ENCODE measurements at places on chromosomes 11 and 22.

GRCh38 chr22:19554834-19555404 lies 30.7 kb upstream of the CLDN5 start:
- DNase-seq: no peak

DNA sequence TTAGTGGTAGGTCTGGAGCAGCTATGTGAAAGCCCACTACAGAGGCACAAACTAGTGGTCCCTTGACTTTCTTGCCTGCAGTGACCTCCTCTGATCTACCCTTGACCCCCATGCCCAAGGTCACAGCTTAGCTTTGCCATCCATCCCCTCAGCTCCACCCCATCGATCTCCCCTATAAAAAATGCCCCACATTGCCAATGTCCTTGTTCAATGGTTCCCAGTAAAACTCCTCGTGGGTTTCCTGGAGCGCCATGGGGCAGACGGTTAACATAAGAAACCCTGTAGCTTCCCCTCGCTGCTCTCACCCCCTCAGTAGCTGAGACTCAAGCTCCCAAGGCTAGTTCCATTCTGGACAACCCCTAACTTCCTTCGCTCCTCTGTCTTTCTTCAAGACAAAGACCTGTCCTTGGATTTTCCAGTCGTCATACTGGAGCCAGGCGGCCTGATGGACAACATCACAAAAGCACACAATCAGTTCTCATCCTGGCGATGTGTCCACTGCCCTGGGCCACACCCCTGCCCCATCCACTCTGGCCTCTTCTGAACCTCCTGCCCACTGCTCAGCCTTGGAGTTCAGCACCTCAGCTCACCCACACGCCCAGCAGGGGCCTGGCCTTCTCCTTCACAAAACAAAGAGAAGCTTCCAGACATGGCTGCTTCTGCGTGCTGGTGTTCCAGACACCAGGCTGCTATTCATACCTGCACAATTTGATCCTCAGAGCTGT lies 1429.3 kb downstream of the BRD1 start:
- DNase-seq: no peak

DNA sequence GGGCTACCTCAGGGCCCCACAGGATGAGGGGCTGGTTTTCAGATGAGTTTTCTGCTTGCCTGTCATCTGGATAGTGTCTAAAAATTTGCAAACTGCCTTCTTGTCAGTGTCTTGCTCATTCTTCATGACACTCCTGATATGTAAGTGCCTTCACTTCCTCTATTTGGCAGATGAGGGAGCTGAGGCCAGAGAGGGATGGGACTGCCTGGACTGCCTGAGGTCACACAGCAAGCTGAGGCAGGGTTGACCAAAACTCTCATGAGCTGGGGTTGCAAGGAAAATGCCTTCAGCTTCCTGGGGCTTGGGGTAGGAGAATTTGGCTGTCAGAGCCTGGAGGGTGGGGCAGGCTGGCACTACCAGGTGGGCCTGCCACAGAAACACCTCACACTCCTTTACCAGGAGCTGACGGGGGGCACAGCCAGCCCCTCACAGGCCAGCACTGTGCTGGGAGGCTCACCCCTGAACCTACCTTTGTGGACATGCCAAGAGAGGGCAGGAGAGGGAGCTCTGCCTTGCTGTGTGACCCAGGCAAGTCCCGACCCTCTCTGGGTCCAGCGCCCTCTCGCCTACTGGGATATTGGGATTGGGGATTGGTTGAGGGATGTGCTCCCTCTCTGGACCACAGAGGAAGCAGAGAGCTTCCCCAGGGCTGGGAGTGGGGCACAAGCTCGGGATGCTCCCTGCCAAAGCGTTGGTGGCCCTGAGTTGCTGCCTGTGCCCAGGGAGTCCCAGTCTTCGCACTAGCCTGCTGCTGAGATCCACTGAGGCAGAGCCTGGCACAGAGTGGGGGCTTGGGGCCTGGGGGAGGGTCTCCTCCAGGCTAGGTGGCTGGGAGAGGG lies 1.9 kb upstream of the P2RY6 start:
- no peak for DNase-seq

- no peak for DNase-seq
These were observed 39.0 kb downstream of the RRAS2 start for GRCh38 chr11:14320020-14320419.

- DNase-seq: no peak
These were observed 14.7 kb upstream of the APOL6 start for GRCh38 chr22:35633520-35633919.

DNA sequence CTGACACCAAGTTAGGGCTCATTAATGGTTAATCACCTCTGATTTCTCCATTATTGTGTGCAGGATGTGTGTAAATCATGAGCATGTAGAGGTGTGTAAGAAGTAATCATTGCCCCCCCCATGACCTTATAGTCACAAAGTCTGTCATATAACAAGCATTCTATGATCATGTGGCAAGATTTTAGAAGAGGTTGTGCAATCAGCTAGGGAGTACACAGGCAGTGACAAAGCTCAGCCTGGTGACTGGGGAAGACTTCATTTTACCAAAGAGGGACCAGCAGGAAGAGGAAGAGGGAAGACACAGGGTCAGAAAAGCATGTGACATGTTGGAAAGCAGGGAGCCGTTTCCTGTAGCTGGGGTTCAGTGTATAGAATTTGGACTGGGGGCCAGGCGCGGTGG lies 176.5 kb upstream of the LARGE1 start:
- no peak for DNase-seq

DNA sequence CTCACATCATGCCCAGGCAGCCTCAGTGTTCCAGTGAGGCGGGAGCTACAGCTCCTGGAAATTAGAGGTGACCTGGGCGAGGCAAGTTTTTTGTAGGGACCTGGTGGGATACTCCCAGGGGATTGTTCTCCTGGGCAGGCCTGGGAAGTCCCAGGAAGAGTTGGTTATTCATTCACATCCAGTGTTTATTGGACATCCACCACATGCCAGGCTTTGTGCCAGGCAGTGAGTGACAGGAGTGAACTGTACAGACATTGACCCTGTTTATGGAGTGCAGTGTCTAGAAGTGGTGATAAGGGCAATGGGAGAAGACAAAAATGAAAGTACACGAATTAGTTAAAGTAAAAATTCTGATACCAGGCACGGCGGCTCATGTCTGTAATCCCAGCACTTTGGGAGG lies 29.4 kb downstream of the YWHAH start:
- DNase-seq: no peak

DNA sequence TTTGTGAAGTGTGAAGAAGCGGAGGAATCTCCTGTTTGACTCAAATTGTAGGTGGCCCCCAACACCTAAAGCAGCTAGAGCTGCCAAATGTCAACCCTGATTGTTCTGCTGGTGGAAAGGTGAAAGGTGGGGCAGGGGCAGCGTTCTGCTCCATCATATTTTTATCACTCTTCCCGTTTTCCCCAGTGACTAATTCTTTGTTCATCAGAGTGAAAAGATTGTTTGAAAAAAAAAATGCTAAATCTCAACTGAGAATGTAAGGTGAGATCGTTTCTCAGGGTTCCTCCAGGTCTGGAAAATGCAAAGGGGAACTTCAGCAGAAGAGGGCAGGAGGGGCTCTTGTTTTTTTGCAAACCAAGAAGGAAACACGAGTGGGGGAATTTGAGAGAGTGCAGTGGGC lies 137.7 kb downstream of the MN1 start:
- DNase-seq: no peak

DNA sequence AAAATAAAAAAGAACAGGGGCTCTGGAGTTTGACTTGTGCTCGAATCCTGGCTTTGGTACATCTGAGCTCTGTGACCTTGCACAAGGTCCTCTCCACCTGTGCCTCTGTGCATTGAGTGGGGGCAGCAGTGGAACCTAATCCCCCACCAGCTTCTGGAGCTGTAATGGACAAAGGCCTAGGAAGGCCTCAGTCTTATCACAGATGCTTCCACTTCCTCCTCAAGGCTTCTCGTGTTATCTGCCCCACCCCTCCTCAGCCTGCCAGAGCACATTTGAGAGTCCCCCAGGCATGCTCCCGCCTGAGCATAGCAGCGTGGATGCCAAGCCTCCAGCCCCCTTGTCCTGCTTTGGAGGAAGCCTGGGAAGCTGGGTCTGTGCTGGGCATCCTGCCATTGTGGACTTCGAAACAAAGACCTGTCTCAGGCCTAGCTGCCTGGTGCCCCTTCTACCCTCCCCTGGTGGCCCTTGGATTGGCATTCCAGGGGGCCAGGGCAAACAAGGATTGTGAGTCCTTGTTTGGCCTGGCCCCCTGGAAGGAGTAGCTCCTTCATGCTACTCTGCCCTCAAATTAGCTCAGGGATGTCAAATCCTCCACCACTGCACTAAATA lies 15.0 kb downstream of the SLC35E4 start:
- no peak for DNase-seq

DNA sequence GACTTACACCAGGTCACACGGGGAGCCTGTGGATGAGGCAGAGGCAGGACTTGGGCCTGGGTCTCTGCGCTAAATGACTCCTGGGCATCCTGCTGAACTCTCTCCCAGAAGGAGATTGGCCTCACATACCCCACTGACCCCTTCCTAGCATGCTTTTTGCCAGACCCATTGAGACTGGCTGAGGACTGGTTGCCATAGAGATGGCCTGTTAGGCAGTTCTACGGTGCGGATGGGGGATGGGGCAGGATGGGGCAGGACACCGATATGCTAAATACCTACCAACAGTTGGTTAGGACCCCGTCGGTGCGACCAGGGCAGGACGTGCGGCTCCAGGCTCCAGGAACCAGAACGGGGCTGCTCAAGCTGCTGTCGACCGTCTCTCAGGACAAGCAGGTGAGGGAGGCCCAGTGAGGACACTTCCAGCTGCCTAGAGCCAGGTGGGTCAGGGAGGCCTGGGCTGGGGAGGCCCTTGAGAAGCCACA lies at the start of gene TSGA10IP:
Gene TSGA10IP (plus strand): TSS at position 51 of the 482 bp plus-strand sequence. CDS start 196 bp downstream, at position 247.
- DNase-seq: no peak

DNA sequence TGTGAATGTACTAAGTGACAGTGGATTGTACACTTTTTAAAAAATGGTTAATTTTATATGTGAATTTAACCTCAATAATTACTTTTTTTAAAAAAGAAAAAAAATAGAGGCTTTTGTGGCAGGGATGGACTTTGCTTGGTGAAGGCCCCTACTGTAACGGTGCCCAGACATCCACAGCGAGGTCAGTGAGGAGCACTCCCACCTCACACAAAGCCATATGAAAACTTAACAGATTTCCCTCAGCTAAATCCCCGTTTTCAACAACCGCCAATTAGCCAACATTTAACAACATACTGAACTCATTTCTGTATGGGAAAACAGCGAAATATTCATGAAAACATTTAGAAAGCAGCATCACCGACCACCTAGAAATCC lies 642 bp upstream of the C11orf58 start:
- no peak for DNase-seq

GRCh38 chr11:63749624-63750023 lies 19.0 kb downstream of the ZFTA start:
- no peak for DNase-seq

DNA sequence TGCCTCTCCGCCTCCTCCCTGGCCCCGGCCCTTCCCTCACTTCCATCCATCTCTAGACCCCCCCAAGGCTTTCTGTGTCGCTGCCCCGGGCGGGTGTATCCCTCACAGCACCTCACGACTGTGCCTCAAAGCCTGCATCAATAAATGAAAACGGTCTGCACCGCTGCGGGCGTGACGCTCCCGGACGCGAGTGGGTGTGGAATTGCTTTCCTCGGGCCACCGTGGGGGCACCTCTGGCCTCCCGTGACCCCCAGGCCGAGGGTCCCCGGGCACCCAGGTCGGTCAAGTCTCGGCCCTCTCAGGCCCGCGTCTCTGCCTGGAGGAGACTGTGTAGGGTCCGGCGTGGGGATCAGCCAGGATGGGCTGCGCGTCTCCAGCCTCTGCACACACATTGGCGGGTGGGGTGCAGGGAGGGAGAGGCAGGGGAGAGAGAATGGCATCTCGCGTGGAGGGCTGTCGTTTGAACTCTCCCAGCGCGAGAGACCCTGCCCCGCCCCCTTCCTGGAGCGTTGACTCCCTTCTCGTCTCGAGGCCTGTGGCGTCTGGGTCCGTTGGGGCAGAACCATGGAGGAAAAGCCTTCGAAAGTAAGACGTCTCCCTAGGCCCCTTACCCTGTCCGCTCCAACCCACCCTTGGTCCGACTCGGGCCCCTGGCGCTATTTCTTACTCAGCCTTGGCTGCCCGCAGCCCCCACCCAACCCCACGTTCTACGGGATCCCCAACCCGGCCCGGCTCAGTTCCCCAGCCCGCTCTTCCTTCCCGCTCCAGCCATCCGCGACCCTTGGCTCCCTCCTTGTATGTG lies at the start of gene CATSPERZ:
Gene CATSPERZ (plus strand): TSS at position 512 of the 802 bp plus-strand sequence. CDS start 53 bp downstream, at position 565.
- DNase-seq: no peak

DNA sequence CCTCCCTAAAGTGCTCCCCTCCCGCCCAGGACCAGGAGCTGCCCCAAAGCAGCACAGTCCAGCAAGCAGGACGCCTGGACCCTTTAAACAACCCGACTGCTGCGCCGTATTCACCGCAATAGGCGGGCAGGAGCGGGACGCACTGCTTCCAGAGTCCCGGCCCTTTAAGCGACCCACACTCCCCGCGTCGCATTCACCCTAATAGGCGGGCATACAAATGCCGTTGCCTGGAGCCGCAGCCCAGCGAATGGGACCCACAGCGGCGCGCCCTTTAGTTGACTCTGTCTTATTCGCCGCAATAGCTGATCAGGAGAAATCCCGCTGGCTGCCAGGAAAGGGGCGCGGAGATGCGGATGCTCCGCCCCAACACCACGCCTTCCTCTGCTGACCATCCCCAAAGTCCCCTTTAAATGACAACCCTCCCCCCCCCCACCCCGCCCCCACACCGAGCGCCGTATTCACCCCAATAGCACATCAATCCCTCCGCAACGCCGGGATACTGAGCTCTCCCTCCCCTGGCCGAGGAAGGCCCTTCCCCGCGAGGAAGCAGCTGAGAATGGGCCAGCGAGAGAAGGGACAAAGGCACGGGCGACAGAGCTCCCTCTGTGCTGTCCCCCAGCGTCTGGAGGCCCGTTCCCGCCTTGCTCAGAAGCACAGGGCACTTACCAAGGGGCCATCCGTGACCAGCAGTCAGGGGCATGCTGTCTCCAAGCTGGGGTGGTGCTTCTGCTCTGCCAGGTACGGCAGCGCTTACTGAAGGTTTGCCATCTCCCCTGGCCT lies 4.7 kb downstream of the OSBPL5 start:
- DNase-seq: peak; percentile 80

GRCh38 chr22:20494978-20495860 lies at the start of gene KLHL22:
Gene KLHL22 (minus strand): TSS chr22:20495795. CDS start chr22:20489211, 6,584 bp downstream.
- DNase-seq: no peak

GRCh38 chr11:9717719-9718118 lies 53.8 kb downstream of the SWAP70 start:
- no peak for DNase-seq

- DNase-seq: no peak
These were observed 27.7 kb upstream of the RAB1B start for GRCh38 chr11:66240781-66241136.

DNA sequence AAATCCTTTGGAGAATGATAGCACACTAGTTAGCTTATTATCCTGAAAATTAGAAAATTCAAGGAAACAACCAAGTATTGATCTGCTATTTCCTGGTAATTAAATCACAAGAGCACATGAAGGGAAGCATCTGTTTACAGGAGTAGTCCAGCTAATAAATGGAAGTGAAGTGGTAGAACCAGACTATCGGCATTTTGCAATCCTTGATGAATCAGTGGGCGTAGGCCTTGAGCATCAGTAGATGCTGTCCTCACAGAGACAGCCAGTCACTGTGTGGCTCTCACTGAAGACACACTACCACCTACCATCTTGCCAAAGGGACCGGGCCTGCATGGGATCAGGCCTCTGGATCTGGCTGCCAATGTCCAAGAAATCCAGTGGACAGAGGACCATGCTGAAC lies 69.8 kb downstream of the FBLN1 start:
- no peak for DNase-seq
